ENCODE measurements at places on chromosomes 2 and 18.

DNA sequence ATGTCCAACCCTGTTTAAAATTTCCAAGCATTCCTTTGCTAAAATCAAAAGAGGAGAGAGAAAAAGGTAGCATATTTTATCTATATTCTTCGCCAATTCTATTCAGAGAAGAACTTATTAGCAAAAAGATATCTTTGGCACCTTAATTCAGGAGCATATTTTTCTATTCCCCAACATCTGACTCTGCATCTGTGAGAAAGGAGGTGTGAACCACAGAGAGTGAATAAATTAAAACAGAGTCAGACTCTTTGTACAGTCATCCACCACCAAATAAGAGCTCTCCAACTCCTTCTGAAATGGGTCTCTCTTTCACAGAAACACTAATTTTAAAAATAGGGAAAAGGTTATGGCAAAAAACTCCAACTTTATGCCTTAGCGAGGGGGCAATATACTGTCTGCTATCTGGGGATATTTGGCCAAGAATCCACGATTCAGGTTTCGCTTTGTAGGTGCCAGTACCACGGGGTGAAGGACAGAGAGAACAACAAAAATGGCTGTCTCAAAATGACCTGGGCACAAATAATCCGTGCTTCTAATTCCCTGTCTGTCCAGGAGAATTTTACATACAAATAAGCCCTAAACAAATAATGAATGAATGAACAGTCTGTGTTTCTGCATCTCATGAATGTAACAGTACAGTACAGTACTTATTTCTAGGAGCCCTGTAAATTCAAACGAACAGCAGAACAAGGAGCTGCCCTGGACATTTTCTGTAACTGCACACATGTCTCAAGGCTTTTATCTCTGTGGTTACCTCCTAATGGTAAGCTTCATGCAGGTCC lies 43.4 kb downstream of the EPB41L3 start:
- H3K4me1 ChIP-seq: no peaks in the 10 kb centered on the region
- ATAC-seq: no peak
- no peak overlapping the region for H3K4me3 ChIP-seq
- no peak overlapping the region for H3K27ac ChIP-seq

DNA sequence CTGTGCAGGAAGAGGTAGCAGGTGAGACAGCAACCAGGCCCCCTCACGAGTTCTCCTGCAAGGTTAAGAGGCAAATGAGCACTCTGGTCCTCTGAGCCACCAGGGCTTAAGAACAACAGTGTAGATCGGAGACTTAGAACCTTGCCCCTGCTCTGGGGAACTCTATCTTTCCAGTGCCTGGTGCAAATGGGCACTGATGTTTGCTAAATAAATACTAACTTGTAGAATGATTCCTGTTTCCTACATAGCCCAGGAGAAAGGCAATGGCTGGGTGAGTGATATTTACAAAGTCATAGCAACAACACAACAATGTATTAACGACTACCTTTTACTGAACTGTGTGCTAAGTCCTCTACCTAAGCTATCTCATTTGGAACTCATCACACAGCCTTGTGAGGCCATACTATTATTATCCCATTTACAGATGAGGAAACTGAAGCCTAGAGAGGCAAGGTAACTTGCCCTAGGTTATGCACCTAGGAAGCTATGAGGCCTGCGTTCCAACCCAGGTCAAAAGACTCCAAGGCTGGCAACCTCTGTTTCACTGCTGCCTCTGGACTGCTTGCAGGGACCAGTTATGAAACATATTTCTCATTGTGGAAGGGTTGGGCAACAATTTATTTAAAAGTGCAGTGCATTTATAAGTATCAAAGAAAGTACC lies 4.3 kb downstream of the ATP8B1 start:
- no peak for ATAC-seq
- H3K27me3 ChIP-seq: peaks cover 39% of the 10 kb centered on the region
- peaks cover 11% of the 10 kb centered on the region for H3K36me3 ChIP-seq
- peaks cover 20% of the 10 kb centered on the region for H3K4me1 ChIP-seq

GRCh38 chr2:31027549-31027948 lies 110.7 kb downstream of the GALNT14 start:
- H3K36me3 ChIP-seq: no peaks in the 10 kb centered on the region
- ATAC-seq: no peak
- H3K27ac ChIP-seq: no peak overlapping the region
- no peak overlapping the region for H3K4me3 ChIP-seq

DNA sequence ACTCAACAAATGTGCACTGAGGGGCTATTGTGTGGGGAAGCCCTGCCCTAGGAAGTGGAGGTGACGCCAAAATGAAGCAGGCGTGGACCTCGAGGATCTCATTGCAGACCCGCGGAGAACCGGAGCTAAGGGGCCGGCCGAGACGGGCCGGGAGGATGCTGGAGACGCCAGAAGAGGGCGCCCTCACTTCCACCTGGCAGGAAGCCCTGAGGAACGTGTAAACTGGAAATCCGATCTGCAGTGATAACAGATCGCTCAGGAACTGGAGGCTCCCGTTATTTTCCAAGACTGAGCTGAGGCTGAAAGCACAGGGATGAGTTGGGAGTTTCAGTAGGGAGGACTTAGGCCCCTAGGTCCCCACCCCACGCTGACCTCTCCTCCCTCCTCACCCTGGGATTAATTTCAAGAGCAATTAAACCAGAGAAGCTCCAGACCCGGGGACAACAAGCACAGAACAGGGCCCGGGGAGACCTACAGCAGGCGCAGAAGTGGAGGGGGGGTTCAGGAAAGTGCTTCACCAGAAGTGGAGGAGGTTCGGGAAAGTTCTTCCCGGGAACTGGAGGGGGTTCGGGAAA lies 7.7 kb upstream of the COL6A3 start:
- H3K27me3 ChIP-seq: peaks cover 75% of the 10 kb centered on the region
- H3K36me3 ChIP-seq: no peaks in the 10 kb centered on the region
- no peak overlapping the region for H3K4me3 ChIP-seq

DNA sequence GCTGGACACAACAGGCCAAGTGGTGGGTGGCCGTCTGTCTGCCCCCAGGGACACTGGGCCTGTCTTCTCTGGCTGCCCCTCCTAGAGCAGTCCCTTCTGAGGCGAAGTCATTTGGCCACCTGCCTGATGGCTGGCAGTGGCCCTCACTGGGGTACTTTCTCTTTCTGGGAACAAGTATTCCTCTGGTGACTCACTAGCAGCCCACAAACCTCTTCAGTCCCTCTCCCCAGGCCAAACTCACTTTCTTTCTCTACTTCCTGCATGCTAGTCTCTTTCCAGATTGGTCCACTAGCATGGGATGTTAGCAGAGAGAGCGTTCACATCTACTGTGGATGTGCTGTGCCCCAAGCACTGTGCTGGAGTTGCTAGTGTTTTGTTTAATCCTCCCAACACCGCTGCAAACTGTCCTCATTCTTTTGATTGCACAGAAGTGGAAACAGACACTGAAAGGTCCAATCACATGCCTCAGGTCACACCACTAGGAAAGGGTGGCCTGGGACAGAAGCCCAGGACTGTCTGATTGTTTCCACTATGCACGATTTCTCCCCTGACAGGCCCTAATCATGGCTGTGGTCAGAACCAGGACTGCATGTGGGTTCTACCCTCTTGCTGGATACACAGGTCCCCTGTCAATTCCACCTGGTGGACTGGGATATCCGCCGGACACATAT lies 5.2 kb downstream of the DYSF start:
- H3K27me3 ChIP-seq: peaks cover 42% of the 10 kb centered on the region
- H3K36me3 ChIP-seq: no peaks in the 10 kb centered on the region
- no peak for ATAC-seq
- no peak overlapping the region for H3K27ac ChIP-seq
- H3K4me1 ChIP-seq: peaks cover 6% of the 10 kb centered on the region

DNA sequence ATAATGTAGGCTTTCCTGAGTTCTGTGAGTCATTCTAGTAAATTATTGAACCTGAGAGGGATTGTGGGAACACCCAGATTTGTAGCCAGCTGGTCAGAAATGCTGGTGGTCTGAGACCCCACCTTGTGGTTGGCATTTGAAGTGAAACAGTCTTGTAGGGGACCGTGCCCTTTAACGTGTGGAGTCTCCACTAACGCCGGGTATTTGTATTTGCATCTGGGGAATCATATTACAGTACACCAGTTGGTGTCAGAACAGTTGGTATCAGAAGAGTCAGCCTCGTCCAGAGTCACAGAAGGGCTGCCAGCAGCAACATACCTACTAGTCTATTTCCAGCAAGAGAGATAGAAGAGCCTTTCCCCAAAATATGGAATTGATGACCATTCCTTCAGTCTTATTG lies 38.3 kb upstream of the PTPN4 start:
- H3K27me3 ChIP-seq: no peaks in the 10 kb centered on the region
- H3K27ac ChIP-seq: no peak overlapping the region
- ATAC-seq: no peak
- H3K36me3 ChIP-seq: no peaks in the 10 kb centered on the region

Measured in stimulated activated memory B cell treated with anti-CD40 and anti-IgM and Interleukin-4, amounts not matched to agents 10 μg/mL and 1 μg/mL and 100 μg/mL, for 72 hours (primary cell).